ENCODE measurements at places on chromosomes 6 and 20. TPM values are rescaled to one million over a fixed set of nuclear protein-coding genes. Genes with fewer than 3 reads are reported as not detected.

GRCh38 chr6:41090841-41091761 is 18.3 kb downstream of the NFYA start:
- no peaks in the 10 kb centered on the region for H3K4me1 ChIP-seq
- no peak overlapping the region for H3K27ac ChIP-seq
- DNase-seq, result no peak

- H3K4me1 ChIP-seq, result no peaks in the 10 kb centered on the region
- no peak for DNase-seq
These were observed 6.1 kb downstream of the GMPR start for GRCh38 chr6:16244446-16244845.

DNA sequence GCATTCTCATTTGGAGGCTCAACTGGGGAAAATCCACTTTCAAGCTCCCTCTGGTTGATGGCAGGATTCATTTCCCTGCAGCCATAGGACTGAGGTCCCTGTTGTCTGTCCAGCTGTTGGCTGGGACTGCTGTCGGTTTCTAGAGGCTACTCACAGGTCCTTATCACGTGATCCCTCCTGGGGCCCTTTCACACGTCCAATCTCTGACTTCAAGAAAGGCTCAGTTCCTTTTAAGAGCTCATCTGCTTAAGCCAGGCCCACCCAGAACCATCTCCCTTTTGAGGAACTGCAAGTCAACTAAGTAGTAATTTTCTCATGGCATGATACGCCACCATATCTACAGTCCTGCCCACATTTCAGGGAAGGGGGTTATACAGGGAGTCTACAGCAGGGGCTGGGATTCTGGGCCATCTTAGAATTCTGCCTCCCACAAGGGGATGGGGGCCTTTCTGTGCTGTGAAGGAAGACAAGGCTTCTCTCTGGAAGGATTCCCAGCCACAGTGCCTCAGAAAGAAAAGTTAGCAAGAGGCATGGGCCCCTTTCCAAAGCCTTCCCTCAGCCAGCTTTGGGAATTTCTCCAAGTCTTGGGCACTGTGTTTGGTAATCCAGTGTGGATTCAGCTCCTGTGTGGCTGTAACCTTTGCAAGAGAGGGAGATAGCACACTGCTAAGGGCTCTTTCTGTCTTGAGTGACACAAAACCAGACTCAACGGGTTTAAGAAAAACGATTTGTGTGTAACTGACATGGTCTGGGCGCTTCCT is 66.4 kb downstream of the CTCFL start:
- H3K36me3 ChIP-seq, result no peaks in the 10 kb centered on the region
- H3K4me3 ChIP-seq, result no peak overlapping the region
- H3K27ac ChIP-seq, result no peak overlapping the region
- peaks cover 95% of the 10 kb centered on the region for H3K27me3 ChIP-seq

DNA sequence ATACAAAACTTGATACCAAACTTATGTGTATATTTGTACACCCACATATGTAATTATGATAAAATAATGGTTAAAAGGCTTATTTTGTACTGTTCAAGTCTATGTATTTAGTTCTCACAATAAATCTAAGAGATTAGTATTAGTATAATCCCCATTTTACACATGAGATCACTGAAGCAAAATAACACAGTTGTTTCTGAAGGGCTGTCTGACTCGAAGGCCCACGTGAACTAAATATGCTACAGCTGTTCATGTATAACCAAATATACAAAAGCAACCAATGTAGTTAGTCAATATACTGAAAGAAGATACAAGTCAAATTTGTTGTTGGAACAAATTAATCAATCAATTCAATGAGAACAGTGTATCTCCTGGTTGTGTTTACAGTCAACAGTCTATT is 959.2 kb downstream of the EPHA7 start:
- H3K4me3 ChIP-seq, result no peak overlapping the region
- DNase-seq, result no peak
- no peaks in the 10 kb centered on the region for H3K36me3 ChIP-seq
- H3K4me1 ChIP-seq, result no peaks in the 10 kb centered on the region
- no peaks in the 10 kb centered on the region for H3K27me3 ChIP-seq

- no peak overlapping the region for H3K27ac ChIP-seq
- no peak overlapping the region for H3K4me3 ChIP-seq
- H3K27me3 ChIP-seq, result peaks cover 28% of the 10 kb centered on the region
- no peaks in the 10 kb centered on the region for H3K36me3 ChIP-seq
These were observed 4.8 kb downstream of the GSTA3 start for GRCh38 chr6:52904562-52905279.

ZFP57 gene
- 0.83 TPM for total RNA-seq

ANGPT4 gene
- not detected for total RNA-seq

C6orf89 gene
- total RNA-seq, result 58.3 TPM

SPATA2 gene
- 16.0 TPM for total RNA-seq
